Effector CD4-positive, alpha-beta T cell (primary cell): ENCODE measurements at places on chromosomes 7 and 10.

DNA sequence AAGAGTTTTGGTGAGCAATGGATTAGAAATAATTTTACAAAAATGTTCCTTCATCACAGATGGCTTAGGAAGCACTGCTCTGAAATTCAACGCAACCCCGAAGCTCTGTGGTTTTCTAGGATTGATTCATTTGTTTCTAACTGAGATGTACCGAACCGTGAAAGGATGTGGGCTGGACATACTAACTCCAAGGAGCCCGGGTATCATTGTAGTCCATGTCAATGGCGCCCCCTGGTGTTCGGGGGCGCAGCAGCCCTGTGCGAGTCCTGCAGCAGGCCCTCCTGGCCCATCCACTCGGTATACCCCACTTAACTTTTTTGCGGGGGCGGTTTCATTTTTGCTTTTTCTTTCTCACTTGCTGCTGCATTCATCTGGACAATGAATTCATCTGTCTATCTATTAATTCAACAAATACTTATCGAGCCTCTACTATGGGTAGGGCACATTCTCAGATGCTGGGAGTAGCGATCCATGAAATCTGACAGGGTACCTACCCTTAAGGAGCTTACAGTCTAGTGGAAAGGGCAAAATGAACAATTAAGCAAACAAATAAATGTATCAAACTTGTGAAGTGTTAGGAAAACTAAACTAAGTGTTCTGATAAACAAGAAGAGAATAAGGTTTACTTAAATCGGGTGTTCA lies 25.2 kb upstream of the ITPRID1 start:
- no peak for DNase-seq

GRCh38 chr7:5743803-5744202 lies 37.7 kb downstream of the RNF216 start:
- DNase-seq: no peak

GRCh38 chr7:29142021-29142727 lies 4.2 kb downstream of the CPVL start:
- DNase-seq: no peak

DNA sequence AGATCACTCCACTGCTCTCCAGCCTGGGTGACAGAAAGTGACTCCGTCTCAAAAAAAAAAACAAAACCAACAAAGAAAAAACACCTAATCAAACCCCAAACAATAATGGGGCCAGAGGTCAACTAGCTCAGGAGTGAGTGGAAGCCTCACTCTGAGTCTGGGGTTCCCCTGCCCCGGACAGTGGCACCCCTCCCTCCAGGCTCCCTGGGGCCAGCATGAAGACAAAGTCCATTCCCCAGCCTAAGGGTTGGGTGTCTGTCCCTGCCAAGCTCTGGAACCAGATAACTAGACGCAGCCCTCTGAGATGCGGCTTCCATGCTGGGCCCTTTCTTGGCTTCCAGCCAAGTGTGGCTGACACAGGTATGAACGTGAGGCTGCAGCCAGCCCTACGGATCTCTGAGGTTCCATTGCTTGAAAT lies 1.7 kb upstream of the FUOM start:
- peak; percentile 37 for DNase-seq

DNA sequence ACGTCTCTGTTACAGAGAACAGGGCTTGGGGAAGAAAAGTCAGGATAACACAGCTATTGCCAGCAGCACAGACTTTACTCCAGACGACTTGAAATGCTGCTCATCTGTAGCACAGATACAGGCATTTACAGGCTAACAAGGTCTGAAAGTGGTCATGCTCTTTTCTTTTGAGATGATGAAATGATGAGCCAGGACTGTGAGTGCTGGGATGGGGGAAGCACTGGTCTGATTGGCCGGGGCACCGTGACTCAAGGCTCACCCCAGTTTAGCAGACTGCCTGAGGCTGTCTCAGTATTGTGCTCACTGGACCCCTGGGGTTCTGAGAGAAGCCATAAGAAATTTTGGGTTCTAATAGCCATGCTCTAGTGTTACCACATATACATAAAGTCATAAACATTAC lies 12.4 kb downstream of the SMKR1 start:
- DNase-seq: no peak

DNA sequence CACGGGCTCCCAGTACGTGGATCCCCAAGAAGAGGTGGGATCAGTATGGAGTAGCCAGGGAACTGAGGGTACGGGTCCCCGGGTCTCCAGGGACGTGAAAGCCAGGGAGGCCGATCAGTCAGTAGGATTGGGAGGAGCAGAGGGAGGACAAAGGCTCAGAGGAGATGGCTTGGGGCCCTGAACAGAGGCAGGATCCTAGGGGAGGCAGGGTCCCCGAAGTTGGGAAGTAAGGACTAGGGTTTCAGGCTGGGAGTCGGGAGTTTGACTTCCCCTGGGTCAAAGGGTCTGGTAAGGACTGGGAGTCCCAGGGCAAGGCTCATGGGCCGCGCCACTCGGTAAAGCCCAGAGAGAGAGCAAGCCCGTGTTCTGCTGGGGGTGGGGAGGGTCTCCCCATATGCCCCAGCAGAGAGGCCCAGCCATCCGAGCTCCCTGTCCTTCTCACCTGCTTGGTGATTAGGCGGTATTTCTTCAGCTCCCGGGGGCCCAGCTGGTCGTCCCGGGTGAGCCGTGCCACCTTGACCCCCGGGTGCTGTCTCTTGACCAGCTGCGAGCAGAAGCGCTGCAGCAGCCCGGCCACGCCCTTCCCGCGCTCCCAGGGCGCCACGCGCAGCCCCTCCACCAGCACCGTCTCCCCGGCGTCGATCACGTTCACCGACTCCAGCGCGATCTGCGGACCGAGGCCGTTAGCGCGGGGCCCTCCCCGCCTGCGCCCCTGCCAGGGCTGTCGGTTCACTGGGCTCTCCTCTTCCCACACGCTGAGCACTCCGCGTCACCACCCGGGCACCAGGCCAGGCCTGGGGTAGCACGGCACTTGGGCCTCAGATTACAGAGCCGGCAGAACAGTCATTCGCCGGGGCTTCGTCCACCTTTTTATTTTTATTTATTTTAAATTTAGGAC lies 7.0 kb downstream of the NAT16 start:
- no peak for DNase-seq

GRCh38 chr7:34044734-34045353 lies 139.5 kb downstream of the BMPER start:
- DNase-seq: no peak

DNA sequence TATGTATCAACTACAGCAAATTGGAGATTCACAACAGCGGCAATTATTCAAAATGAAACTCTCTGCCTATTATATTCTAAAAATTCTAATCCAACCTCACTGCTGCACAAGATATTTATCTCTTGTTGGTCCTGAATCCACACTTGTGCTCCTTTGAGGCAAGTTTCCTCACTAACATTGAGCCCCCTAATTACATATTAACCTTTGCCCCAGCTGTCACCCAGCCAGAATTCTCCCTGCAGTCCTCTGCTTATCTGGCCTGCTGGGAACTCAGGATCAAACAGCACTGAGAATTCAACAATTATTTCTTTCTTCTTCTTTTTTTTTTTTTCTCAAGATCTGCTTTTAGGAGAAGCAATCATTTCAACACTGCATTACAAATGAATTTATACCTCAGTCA lies 21.5 kb upstream of the PLAC9 start:
- DNase-seq: no peak

DNA sequence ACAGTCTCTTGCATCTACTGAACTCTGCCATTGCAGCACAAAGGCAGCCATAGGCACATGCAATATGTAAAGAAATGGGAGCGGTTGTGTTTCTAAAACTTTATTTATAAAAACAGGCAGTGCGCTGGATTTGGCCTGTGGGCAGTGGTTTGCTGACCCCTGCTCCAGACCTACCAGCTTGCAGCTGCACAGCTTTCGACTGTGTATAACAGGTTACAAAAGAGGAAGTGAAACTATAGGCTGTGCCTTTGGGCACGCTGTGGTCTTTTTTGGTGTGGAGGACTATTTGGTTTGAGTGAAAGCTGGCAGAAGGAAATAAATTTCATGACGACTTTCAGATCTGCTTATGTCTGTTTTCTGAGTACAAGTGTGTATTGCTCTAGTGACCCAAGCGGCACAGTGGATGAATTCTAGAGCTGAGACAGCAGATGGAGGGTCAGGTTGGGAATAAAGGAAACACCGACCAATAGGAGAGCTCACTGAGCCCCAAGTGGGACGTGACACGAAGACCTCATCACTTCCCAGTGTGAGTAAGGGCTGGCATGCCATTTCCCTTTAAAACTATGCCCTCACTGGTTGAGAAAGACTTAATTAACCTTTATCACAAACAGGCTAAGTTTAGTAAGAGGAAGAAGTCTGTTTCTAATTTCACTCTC lies 152.7 kb downstream of the ANK3 start:
- no peak for DNase-seq

DNA sequence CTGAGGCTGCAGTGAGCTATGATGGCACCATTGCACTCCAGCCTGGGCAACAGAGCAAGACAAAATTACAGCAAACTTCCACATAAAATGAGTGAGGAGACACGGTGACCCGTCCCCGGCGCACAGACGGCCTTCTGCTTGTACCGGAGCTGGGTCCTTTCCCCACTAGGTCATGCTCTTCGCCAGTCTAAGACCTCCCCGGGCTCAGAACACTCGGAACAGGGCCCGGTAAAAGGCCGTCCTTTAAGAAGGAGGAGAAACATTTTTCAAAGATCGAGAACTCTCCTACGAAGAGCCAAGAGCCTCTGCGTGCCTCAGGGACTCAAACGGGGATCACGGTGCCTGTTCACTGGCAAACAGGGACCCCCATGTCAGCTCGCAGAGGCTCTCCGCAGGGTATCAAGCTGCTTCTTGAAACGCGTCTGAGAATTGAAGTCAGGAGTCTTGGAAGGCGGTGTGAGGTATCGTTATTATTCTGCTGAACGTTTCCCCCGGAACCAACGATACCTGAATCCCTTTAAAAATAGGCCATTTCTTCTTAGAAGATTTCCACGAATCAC lies 9.0 kb downstream of the CARD11 start:
- no peak for DNase-seq

GRCh38 chr10:125104559-125104958 lies 55.8 kb downstream of the CTBP2 start:
- no peak for DNase-seq

GRCh38 chr7:112779667-112780066 lies 10.5 kb downstream of the TMEM168 start:
- no peak for DNase-seq

DNA sequence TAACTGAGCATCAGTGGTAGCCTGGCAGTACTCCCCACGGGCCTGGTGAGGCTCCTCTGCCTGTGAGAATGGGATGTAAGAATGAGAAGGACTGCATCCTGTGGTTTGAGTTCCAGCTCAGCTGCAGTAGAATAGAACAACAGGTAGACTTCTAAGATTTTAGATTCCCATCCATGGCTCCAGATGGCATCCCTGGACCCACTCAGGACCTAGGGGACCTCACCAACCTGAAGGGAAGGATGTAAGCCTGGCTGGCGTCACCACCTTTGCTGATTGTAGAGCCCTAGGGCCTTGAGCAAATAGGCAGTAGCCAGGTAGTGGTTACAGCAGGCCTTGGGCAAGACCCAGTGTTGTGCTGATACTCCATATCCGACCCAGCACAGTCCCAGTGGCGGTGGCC lies 9.6 kb upstream of the AOC1 start:
- no peak for DNase-seq

DNA sequence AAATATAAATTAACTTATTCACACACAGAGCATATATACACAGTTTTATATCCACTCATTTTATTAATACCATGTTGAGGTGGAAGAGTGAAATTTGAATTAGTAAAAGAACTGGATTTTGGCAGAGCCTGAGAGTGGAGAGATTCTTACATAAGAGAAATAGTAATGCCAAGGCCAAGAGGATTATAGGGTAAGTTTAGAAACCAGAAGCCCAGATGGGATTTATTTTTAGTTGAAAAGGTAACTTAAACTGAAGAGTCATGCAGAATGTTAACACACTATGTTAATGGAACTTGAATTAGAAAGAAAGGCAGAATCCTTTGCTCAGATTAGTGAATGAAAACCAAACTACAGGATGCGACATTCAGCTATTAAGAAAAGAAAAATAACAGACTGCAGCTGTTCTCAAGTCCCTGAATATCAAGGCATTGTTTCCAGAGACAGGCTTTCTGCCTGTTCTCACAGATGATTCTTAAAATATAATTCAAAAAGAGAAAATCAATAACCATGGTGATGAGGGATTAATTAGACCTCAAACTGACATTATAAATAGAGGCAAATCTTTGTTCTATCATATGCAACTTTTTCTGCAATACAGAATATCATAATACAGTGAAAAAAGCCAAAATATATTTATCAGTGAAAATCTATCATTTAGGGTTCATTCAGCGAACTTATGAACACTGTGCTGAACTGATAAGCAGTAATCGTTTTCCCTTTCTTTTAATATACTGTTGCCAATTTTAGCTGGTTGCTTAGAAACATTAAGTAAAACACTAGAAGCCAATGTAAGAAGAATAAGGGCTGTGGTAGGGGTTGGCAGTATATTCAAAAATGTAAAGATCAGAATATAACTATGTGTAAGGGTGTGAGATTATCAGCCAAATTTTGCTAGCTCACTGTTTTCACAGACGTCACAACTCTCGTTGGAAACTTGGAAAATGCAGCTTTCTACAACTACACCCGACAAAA lies 34.4 kb downstream of the HECTD2 start:
- DNase-seq: no peak

DNA sequence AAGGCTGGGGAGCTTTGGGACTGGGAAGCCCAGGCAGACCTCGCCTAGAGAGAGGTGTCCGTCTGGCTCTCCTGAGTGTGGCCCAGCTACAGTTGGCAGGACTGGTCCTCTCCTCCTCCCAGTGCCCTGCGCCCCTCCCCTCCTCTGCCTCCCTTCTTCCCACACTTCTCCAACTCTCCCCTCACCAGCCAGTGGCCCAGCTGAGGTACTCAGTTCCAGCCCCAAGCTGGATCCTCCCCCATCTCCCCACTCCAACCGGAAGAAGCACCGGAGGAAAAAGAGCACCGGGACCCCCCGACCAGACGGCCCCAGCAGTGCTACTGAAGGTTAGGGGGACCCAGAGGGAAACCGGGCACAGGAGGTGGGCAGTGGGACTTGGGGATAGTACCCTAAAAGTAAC lies 27.7 kb downstream of the GBX1 start:
- no peak for DNase-seq

DNA sequence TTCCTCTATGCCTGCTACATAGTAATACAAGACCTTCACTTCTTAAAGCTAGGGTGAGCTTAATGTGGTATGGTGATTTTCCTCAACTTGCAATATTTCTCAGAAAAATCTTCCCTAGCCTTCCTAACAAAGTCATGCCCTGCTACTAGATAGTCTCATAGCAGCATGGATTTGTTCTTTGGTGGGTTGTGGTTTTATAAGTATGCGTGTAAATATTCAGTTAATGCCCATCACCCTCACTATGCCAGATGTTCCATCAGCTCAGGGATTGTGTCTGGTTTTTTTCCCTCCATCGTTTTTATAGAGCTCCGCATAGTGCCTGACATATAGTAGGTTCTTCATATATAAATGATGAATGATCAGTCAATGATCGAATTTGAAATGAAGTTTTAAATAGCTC lies 182.8 kb downstream of the CREB5 start:
- no peak for DNase-seq

DNA sequence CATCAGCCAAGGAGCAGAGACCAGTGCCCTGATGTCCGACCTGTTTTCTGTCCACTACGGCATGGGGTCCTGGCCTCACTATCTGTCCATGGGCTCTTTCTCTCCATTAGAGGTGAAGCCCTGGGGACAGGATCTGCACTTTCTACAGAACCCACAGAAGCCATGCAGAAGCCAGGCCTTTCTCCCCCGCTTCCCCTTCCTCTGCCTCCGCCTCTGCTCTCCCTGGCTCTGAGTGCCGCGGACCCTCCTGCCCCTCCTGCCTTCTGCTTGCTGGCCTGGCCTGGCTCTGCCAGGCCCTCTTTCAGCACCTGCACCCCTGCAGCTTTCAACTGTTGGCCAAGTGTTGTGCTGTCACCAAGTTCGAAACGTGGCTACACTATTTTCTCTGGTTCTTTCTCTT lies 439.8 kb upstream of the ZMIZ1 start:
- DNase-seq: no peak

- DNase-seq: no peak
Observed at GRCh38 chr7:97015756-97016380, 8.8 kb downstream of the DLX5 start.
